ENCODE measurements at places on chromosomes 13 and 19.

GRCh38 chr13:42048684-42049453 lies 421 bp downstream of the DGKH start:
- DNase-seq: peak; percentile 75

- DNase-seq: no peak
Observed at GRCh38 chr13:21996049-21996448, 325.2 kb downstream of the FGF9 start.

DNA sequence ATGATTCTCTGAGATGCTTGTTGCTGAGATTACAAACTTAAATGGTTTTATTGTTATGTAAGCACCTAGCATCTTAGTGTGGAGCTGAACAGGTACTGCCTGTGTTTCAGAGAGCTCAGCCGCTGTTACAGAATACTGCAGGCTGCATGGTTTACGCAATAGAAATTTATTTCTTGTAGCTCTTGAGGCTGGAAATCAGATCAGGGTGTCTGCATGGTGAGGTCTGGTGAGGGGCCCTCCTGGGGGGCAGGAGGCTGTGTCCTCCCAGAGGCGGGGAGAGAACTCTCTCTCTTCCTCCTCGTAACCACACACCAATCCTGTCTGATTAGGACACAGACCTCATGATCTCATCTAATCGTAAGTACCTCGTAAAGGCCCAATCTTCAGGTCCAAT lies 13.1 kb downstream of the ATP11A start:
- no peak for DNase-seq

GRCh38 chr13:40109351-40109844 lies 453.9 kb downstream of the COG6 start:
- peak; percentile 37 for DNase-seq

DNA sequence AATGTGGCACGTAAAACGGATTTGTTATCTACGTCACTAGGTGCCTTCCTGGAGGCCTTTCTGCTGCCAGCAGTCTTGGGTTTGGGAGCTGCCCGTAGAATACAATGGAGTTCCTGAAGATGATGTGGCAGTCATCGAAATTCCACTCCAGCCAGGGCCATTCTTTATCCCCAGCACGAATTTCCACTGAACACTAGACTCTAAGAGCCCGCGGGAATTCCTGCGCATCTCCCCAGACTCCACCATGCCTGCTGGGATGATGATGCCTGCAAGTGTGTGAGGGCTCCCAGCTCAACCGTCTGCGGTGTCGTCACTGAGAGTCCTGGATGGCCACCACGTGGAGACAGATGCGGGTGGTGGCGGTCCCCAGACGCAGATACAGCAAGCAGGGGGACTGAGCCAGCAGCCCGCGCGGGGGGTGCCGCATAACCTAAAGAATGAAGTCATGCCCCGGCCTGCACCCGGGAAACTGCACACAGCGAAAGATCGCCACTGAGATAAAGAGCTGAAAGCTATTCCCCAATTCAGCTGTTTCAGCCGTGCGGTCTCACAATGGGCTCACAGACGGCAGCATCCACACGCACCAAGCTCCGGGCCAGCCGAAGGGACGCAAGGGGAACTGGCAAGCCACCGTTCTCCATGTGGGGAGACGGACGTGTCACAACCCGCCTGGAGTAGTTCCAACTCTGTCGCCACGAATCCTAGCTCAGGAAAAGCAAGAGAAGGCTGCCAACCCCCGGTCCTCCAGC lies 41.1 kb downstream of the COL4A1 start:
- DNase-seq: no peak

- DNase-seq: no peak
Observed at GRCh38 chr13:98246538-98247172, 69.6 kb upstream of the RNF113B start.

DNA sequence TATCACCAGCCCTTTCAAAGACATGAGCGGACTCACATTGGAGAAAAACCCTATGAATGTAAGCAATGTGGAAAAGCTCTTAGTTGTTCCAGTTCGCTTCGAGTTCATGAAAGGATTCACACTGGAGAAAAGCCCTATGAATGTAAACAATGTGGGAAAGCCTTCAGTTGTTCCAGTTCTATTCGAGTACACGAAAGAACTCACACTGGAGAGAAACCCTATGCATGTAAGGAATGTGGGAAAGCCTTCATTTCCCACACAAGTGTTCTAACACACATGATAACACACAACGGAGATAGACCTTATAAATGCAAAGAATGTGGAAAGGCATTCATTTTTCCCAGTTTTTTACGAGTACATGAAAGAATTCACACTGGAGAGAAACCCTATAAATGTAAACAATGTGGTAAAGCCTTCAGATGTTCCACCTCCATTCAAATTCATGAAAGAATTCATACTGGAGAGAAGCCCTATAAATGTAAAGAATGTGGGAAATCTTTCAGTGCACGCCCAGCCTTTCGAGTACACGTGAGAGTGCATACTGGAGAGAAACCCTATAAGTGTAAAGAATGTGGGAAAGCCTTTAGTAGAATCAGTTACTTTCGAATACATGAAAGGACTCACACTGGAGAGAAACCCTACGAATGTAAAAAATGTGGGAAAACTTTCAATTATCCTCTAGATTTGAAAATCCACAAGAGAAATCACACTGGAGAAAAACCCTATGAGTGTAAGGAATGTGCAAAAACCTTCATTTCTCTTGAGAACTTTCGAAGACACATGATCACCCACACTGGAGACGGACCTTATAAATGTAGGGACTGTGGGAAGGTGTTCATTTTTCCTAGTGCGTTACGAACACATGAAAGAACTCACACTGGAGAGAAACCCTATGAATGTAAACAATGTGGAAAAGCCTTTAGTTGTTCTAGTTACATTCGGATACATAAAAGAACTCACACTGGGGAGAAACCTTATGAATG lies 17.6 kb downstream of the ZNF791 start:
- no peak for DNase-seq

DNA sequence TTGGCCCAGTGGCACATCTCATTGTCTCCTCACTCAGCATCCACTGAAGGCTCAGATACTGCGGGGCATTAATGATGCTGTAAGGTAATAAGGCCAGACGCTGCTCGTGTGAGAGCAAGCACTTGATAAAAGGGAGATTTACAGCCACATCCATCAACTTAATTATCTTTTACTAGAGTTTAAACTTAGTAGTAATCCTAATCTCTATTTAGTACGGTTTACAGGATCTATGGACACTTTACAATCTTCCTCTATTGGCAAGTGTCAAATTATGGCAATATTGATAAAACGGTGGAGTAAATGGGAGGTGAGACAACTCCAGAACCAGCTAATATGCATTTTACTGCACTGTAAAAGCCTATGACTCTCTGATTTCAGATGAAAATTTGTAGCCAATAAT lies 192.7 kb upstream of the GPR12 start:
- DNase-seq: no peak

DNA sequence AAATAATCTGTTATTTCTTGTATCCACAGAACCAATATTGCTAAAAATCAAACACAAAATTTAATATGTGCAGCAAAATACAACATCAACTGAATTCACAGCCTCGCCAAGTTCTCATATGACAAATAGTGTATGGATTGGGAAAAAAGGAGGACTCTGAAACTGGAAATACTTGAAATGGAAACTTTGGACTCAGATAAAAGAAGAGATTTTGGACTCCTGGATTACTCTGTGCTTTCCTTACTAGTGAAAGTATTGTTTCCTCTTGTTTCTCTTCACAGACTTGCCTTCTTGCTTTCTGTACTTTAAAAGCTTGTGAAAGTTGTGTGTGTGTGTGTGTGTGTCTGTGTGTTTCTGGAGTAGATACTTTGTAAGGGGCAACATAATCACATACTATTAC lies 1596.3 kb downstream of the PCDH9 start:
- no peak for DNase-seq

GRCh38 chr19:32181216-32181920 lies 164.0 kb upstream of the ZNF507 start:
- DNase-seq: no peak

DNA sequence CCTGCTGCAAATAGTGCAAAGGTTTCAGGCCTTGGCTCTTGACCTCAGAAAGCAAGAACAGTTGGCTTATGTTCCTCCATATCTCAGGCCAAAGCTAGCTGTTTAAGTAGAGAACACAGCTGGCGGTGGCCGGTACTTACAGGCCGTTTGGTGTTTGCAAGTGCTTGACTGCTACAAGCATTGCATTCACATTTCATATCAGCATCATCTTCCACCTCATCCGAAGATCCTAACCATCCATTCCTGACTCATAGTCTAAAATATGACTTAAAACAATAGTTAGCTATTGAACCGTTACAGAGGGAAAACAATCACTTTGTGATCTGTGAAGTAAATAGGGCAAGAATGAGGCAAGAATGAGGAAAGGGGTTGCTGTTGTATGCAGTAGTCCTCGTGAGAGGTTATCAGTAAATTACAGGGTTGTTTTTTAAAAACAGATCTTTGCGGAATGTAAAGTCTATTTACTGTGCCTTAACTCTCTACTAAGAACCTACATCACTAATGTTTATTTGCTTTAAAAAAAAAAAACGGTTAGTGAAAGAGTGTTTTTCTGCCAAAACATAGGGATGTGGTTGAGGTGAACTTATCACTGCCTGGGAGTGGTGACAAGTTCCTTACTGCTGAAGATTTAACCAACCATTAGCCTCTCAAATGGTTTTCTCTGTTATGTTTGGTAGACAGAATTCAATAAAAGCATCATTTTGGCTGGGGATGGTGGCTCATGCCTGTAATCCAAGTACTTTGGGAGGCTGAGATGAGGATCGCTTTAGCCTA lies 21.6 kb upstream of the WDR88 start:
- no peak for DNase-seq

Measured in activated CD4-positive, alpha-beta T cell treated with anti-CD3 and anti-CD28 coated beads, Interleukin-2, amount 50 U/mL, for 48 hours (primary cell).